ENCODE measurements at places on chromosomes 2 and 18.

DNA sequence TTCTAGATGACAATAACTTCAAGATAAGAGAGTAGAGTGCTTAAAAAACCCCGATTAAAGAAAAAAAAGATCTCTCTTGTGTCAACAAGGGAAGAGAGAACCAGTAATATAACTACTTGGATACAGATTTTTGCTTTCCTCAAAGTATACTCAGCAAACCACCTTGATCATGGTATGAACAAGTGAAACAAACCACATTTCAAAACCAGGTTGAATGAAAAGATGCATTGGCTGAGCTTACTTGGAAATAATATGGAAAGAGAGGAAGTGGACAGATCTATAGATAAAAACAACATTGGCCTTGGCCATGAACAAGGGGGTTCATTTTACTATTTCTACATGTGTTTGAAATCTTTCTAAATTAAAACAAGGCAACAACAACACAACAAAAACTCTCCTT is 50.1 kb downstream of the ATP8B1 start:
- DNase-seq: no peak

DNA sequence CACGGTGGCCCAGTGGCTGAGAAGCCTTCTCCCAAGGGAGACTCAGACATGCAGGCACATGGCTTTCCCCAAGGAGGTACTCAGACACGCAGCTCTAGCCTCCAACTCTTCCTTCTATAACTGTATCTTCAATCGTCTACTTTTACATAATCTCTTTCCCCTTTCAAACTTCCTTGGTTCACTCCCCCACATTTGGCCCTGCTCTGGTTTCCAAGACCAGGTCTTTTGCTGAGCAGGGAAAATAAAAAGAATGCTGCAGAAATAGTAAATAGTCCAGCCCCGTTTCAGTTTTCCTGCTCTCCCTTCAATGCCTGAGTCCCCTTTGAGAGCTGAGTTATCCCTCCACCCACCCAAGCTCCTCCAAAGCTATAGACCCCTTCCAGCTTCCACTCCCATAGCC is 635.0 kb downstream of the ARHGAP15 start:
- DNase-seq: no peak

- no peak for DNase-seq
Observed at GRCh38 chr2:12948231-12948960, 231.7 kb downstream of the TRIB2 start.

DNA sequence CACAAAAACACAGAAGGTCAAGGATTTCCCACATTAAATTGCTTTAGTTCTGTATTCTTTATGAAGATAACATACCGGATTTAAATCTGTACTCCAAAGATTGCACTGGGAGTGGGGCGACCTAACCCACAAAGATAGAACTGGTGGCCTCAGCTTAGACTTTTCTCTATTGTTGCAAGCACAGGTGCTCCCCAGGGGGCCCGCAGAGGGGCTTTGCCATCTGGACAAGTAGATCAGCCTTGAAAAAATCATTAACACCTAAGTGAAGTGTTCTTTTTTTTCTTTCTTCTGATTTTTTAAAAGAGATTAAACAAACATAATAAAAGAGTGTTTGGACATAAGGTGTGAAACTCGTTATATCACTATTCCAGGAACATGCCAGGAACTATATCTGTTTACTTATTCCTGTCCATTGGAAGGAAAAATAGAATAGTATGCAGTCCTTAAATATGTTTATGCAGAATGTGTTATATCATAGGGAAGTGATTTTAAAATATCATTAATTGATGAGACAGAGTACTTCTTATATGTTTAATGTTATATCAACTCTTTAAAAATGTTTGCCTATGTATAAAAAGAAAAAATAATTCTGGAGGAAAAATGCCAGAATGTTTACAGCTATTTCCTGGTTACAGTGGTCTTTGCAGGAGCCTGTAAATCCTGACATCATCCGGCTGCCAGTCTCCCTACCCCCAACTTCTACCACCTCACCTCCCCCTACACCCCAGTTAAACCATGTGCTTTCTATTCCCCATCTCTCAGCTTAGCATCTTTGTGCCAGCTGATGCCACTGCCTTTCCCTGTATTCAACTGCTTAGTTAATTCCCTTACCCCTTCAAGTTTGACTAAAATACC is 679.2 kb downstream of the CNTNAP5 start:
- DNase-seq: no peak

GRCh38 chr18:74724186-74724585 is 126.5 kb downstream of the ZNF407 start:
- no peak for DNase-seq
